ENCODE measurements at places on chromosomes 4 and X.
A peak's percentile ranks its signal among the peaks of the same experiment; 100 is the strongest.

- no peak for DNase-seq
Measured at GRCh38 chr4:187603093-187604025, 392.2 kb upstream of the ZFP42 start.

GRCh38 chr4:150033901-150034300 is 44.3 kb upstream of the DCLK2 start:
- no peak for DNase-seq

DNA sequence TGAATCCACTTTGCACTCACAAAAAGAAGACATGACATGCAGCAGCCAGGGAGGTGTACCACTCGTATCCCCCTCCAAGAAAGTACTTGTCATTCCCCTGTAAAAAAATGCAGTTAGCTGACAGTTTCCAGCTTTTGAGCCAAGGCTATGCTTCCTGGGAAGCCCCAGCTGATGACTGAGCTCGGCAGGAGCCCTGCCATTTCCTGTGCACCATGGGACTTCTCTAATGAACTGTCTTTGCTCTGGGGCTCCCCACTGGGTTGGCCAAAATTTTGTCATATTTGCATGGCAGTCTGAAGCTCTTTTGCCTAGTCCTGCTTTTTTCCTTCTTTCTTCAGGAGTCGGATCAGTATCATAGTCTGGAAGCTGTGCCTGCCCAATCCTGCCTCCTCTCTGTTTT is 104.5 kb upstream of the MAOA start:
- no peak for DNase-seq

- no peak for DNase-seq
Measured at GRCh38 chr4:48008021-48008596, 8.4 kb downstream of the CNGA1 start.

- DNase-seq, result no peak
Measured at GRCh38 chr4:129264008-129264657, 168.2 kb downstream of the C4orf33 start.

- DNase-seq, result no peak
Measured at GRCh38 chr4:23720556-23720955, 169.3 kb downstream of the PPARGC1A start.

DNA sequence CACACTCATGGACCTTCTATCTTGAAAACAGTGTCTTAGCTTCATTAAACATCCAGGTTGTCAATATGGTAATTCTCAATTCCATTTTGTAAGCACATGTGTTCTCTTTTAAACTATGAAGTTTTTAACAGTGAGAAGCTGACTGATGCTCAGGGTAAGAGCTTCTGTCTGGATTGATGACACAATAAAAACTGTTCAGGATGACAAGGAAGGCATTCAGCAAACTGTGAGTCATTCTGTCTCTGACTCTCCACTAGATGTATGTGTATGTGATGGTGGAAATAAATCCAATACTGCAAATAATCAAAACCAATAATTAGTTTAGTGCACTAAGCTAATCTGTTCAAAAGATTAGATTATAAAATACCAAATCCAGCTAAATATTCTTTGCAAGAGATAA is 115.3 kb upstream of the ARX start:
- no peak for DNase-seq

- DNase-seq, result no peak
Measured at GRCh38 chrX:21974011-21974385, 33.5 kb downstream of the SMS start.

DNA sequence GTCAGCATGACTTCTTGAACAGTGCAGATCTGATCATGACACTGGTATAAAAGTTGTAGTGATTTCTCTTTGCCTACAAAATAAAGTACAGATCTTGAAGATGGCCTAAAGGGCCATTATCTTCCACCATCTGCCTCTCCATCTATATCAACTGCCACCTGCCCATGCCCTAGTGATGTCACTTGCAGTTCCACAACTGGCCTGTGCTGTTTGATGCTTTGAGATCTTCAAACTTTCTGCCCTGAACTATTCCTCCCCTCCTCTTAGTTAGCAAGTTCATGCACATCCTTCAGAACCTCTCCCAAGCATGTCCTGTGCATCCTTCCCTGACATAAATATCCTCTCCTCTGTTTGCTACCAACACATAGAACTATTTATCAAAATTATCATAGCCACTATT is 217.0 kb downstream of the SOWAHB start:
- DNase-seq, result no peak

DNA sequence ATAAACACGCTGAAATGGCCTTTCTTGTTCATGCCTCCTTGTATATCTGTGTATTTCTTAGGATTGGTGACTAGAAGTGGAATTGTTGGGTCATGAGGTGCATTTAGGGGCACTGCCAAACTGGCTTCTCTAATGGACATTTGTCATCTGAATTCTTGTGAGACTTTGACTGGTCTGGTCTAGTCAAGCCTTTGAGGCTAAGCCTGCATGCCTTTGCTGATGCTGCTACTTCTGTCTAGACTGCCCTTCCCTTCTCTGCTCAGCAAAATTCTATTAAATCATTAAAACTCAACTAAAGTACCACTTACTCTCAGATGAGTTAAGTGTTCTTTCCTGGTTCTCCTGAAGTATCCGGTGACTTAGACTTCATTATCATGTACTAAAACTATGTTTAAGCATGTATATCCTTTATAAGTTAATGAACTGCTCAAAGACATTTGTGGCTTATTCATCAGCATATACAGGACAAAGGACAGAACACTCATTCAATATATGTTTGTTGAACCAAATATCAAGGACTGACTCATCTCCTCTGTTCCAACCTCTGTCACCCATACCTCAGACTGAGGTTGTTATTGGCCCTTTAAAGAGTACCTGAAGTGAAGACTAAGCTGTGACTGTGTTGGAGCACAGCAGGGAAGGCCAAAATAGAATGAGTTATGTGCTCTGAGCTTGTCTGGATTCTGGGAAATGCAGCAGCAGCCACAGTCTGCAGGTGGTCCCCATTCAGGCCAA is 9.0 kb downstream of the TCEAL1 start:
- DNase-seq, result no peak

GRCh38 chrX:68659786-68660185 is 12.3 kb downstream of the STARD8 start:
- DNase-seq, result no peak

DNA sequence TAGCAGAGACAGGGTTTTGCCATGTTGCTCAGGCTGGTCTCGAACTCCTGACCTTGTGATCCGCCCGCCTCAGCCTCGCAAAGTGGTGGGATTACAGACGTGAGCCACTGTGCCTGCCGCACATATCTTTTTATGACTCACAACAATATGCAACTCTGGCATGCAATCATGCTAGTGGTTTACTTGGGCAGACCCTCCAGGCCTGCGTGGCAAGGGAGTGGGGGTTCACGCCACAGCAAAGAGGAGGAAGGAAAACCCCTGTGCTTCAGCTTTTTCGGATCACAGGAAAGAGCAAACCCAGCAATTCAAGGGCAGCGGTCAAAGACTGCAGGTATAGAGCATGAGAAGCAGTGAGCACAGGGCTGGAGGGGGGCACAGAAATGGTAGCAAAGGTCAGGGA is 48.3 kb upstream of the CD99 start:
- DNase-seq, result no peak

GRCh38 chrX:44871931-44872820 is 812 bp upstream of the KDM6A start:
- peak; percentile 75 for DNase-seq

- DNase-seq, result no peak
Measured at GRCh38 chr4:113604955-113605354, 156.6 kb downstream of the CAMK2D start.

DNA sequence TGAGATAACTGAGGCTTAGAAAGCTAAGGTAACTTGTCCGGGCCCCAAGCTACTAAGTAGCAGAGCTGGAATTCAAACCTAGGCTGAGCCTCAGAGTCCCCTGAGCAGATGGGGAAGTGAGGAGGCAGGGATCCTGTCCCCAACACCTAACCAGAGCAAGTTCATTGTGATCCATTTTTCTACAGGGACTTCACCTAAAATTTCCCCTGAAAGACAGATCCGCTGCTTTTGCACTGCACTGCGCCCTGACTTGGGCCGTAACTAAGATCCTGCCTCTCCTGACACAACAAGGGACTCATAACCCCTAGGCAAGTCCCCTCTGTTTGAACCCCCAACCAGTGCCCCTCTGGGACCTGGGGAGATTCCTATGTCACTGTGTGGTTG is 25.6 kb upstream of the MTM1 start:
- no peak for DNase-seq

DNA sequence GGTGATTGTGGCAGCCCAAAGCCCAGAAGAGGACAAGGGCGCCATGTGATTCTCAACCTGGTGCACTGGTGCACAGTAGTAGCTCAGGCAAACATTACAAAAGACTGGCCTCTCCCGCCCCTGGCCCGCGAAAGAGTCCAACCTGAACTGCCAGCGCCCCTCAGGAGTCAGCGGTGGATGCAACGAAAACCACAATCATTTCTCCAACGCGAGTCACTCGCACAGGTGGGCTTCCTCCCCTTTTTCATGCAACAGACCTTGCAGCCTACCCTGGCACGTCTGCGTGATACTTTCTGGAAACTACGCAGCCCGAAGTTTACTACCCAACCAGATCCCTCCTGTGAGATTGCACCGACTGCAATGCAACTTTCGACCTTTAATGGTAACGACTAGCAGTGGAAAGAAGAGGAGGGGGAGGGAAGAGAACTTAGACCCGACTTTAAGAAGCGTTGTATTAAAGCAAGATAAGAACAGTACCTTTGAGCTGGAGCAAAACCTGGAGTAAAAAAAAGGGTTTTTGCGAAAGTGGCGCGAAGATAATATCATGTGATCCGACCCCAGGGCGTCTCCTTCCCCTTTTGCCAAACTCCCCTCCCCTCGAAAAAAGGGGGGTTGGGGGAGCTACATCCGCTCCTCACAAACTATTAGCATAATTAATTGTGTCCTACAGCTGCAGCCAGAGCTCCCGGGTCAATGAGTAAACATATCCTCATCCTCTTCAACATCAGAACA is 63.3 kb upstream of the CCDC160 start:
- no peak for DNase-seq

DNA sequence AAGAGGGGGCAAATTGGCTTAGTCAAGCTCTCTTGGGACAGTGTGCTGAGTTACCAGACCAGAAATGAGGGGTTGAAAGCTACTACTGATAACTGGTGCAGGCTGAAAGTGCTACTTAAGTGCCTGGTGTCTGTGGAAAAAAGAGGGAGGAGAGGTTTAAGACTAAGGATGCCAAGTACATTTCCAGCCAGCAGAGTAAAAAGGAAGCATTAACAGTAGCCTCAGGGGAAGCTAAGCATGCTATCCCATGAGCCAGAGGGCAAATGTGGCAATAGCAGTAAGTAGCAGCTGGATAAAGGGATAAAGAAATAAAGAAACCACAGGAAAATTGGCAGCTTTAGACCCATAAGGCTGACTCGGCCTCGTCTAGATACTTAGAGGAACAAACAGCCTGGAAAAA is 196.3 kb upstream of the MAB21L2 start:
- DNase-seq, result no peak

GRCh38 chr4:165222651-165222994 is 15.3 kb downstream of the KLHL2 start:
- no peak for DNase-seq

- no peak for DNase-seq
Measured at GRCh38 chr4:29453303-29453820, 1266.8 kb upstream of the PCDH7 start.

DNA sequence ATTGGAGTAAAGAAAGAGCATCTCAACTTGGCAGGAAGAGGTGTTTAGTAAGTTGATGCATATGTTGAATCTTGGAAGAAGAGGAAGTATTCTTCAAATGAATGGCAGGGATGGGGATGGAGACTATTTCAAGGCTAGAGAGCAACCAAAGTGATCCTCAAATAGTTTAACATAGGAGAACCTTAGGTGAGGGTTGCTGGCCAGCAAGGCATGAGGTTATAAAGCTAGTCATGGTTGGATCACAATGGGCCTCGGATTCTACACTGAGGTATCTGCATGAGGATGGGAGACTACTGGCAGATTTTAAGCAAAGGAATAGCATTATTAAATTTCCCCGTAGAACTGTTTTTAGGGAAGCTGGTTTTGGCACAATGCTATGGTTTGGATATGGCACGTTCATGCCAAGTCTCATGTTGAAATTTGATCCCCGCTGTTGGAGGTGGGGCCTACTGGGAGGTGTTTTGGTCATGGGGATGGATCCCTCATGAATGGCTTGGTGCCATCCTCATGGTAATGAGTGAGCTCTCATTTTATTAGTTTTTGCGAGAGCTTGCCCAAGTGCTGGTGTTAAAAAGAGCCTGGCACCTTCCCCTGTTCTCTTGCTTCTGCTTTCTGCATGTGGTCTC is 41.9 kb upstream of the ETNPPL start:
- DNase-seq, result no peak

- DNase-seq, result no peak
Measured at GRCh38 chr4:118964891-118965411, 76.3 kb downstream of the SYNPO2 start.

- peak; percentile 62 for DNase-seq
Measured at GRCh38 chr4:7427361-7427760, 7.4 kb downstream of the PSAPL1 start.

DNA sequence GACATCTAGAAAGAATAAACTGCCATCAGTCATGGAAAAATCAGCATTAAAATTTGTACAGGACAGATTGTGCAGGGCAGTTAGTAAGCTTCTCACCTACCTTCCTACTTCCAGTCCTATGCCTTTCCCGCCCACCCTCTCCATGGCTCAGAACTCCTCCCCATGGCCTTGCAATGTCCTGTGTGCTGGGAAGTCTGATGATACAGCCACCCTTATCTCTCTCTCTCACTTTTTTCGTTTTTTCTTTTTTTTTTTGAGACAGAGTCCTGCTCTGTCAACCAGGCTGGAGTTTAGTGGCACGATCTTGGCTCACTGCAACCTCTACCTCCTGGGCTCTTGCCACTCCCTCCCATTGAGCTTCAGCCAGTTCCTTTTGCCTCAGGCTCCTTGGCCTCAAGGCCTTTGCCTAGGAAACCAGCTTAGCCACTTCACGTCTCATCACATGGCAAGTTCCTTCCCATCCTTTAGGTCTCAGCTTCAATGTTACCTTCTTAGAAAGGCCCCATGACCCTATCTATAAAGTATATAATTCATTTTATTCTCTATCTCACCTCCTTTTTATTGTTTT is 259.7 kb downstream of the NKX6-1 start:
- DNase-seq, result no peak

- DNase-seq, result no peak
Measured at GRCh38 chr4:56640621-56641493, 40.2 kb downstream of the HOPX start.

DNA sequence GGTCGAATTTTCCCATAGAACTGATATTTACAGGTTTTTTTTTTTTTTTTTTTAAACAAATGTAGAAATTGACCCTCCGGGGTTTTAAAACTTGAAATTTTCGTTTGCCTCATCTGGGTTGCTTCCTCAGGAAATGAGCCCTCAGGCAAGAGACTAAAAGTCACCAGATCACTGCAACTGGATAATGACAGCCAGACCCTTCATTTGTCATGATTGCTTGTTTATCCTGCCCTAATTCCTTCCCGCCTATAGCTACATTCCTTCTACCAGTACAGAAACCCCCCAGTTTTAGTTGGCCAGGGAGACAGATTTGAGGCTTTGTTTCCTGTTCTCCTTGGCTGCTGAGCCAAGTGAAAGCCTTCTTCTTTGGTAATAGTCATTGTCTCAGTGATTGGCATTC is 44.0 kb upstream of the IGFBP7 start:
- DNase-seq, result no peak

- DNase-seq, result no peak
Measured at GRCh38 chr4:139243448-139244365, 36.3 kb downstream of the MGARP start.

Data from type B pancreatic cell (in vitro differentiated cells).